ENCODE measurements at places on chromosomes 4 and X.

GRCh38 chr4:73729534-73730165 is 10.7 kb upstream of the CXCL8 start:
- H3K4me3 ChIP-seq, result no peak overlapping the region
- DNase-seq, result no peak
- no peak overlapping the region for H3K27ac ChIP-seq
- H3K27me3 ChIP-seq, result peaks cover 1% of the 10 kb centered on the region

- H3K27me3 ChIP-seq, result peaks cover 57% of the 10 kb centered on the region
- peak overlapping the region; percentile 60 for H3K4me3 ChIP-seq
- H3K36me3 ChIP-seq, result no peaks in the 10 kb centered on the region
- peaks cover 6% of the 10 kb centered on the region for H3K4me1 ChIP-seq
- peak; percentile 24 for DNase-seq
- no peak overlapping the region for H3K27ac ChIP-seq
Measured at GRCh38 chr4:74098427-74098994, 484 bp downstream of the CXCL2 start.

DNA sequence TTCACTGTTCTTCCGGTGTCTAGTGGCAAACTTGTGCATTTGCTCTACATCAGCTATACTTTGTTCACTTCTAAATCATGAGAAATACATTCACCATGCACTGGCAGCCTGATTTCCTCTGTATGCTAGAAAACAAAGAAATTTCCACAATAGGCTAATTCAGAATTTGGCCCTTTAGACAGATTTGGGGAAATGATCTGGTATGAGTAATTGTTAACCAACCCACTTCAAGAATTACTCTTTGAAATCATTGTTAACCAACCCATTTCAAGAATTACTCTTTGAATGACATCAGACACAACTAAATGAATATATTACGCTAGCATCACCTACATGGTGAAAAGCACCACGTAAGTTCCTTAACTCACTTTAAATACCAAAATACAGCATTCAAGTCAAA is 14.6 kb downstream of the APBB2 start:
- peaks cover 20% of the 10 kb centered on the region for H3K27me3 ChIP-seq
- no peaks in the 10 kb centered on the region for H3K4me1 ChIP-seq
- no peak for DNase-seq
- no peak overlapping the region for H3K4me3 ChIP-seq
- no peak overlapping the region for H3K27ac ChIP-seq

DNA sequence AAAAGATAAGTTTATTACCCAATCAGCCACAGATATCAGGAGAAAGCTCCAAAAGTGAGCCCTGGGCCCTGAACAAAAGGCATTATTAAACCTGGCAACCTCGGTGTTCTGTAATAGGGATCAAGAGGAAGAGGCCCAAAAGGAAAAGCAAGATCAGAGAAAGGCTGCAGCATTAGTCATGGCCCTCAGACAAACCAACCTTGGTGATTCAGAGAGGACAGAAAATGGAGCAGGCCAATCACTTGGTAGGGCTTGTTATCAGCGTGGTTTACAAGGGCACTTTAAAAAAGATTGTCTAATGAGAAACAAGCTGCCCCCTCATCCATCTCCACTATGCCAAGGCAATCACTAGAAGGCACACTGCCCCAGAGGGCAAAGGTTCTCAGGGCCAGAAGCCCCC is 75.7 kb downstream of the AGTR2 start:
- H3K36me3 ChIP-seq, result no peaks in the 10 kb centered on the region
- no peak for DNase-seq
- H3K27ac ChIP-seq, result no peak overlapping the region
- no peaks in the 10 kb centered on the region for H3K27me3 ChIP-seq

GRCh38 chr4:3461515-3462291 is 1.4 kb upstream of the DOK7 start:
- no peaks in the 10 kb centered on the region for H3K36me3 ChIP-seq
- no peak for DNase-seq
- no peak overlapping the region for H3K27ac ChIP-seq
- no peak overlapping the region for H3K4me3 ChIP-seq

GRCh38 chrX:67604979-67605703 is 61.3 kb downstream of the AR start:
- DNase-seq, result no peak
- H3K27me3 ChIP-seq, result no peaks in the 10 kb centered on the region
- H3K27ac ChIP-seq, result no peak overlapping the region
- no peak overlapping the region for H3K4me3 ChIP-seq
- H3K36me3 ChIP-seq, result no peaks in the 10 kb centered on the region
- no peaks in the 10 kb centered on the region for H3K4me1 ChIP-seq

DNA sequence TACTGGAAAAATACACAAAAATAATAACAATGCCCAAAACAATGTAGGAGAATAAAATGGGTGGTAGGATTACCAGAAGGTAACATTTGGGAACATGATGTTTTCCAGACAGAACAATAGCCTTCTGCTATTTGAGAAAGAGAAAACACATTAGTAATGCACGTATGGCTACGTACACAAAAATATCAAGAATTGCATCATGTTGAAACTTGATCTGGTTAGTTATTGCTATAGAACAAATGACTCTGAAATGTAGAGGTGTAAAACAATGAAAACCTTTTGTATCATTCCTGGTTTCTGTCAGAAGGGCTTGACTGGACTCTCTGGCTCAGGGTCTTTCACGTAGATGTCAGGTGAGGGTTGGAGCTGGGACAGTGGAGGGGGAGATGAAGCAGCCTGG is 1040.0 kb downstream of the FAT4 start:
- no peak overlapping the region for H3K27ac ChIP-seq
- H3K4me1 ChIP-seq, result no peaks in the 10 kb centered on the region
- no peaks in the 10 kb centered on the region for H3K27me3 ChIP-seq
- H3K4me3 ChIP-seq, result no peak overlapping the region

DNA sequence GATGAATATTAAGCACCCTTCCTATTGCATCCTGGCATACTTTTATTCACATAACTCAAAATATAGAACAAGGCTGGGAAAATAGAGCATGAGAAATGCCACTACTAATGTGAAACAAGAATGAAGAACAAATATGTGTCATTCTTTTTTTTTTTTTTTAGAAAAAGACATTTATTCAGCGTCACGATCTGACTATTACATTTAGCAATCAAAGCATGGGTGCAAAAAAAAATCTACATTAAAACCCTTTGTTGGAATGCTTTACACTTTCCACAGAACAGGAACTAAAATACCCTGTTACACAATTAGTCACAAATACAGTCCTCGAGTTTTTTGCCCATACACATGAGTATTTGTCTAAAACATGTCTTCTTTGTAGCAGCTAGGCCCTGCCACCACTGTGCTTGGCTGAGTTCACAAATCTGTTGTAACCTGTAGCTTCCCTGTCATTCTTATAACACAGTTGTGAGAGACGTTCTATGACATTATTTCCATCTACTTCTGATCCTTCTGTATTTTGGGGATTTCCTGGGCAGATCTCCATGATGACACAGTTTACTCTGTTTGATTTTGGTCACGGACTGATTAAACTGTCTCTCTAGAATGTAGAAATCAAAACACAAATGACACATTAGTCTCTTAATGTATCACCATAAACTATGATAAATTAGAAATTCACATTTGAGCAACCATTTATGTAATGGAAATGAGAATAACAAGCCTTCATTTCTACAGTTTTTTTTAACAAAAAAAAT is 9.4 kb upstream of the TET2 start:
- H3K36me3 ChIP-seq, result peaks cover 2% of the 10 kb centered on the region
- H3K27ac ChIP-seq, result no peak overlapping the region
- no peak for DNase-seq
- peaks cover 2% of the 10 kb centered on the region for H3K27me3 ChIP-seq

GRCh38 chrX:14758029-14758491 is 114.8 kb downstream of the FANCB start:
- H3K4me3 ChIP-seq, result no peak overlapping the region
- no peaks in the 10 kb centered on the region for H3K36me3 ChIP-seq
- no peak for DNase-seq
- H3K4me1 ChIP-seq, result no peaks in the 10 kb centered on the region
- no peaks in the 10 kb centered on the region for H3K27me3 ChIP-seq

DNA sequence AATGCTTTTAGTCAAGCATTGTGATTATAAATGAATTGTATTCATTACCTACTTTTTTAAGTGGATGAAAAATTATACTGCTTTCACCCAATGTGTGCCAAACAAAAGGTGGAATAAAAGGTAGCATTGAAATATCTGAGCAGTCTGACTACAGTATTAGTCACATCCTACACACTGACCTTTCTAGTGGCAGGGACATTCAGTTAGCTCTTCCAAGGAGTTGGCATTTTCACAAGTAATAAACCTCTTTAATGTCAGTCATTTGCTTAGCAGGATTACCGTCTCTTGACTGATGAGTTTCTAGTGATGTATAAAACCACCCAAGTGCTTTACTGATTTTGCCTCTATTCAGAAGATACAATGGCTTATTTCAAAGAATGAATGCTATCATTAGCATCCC is 687.9 kb downstream of the ARAP2 start:
- no peaks in the 10 kb centered on the region for H3K36me3 ChIP-seq
- H3K4me1 ChIP-seq, result no peaks in the 10 kb centered on the region
- no peaks in the 10 kb centered on the region for H3K27me3 ChIP-seq
- H3K27ac ChIP-seq, result no peak overlapping the region
- no peak for DNase-seq

DNA sequence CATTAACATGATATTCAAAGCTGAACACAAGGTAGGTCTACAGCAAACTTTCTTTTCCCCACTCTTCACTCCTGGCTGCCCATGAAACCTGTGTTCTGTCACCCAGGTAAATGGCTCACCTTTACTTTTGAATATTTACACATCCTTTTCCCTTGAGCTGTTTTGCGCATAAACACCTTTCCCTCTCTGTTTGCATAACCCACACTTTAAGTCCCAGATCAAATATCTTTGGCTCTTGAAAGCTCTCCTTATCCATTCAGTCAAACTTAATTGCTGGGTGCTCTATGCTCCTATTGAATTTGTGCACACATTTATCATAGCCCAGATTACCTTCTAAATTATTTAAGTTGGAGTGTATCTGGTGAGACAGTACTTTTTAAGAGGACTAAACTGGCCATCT is 51.7 kb upstream of the ATP8A1 start:
- H3K4me3 ChIP-seq, result no peak overlapping the region
- peaks cover 3% of the 10 kb centered on the region for H3K27me3 ChIP-seq
- no peak overlapping the region for H3K27ac ChIP-seq
- no peaks in the 10 kb centered on the region for H3K36me3 ChIP-seq
- no peak for DNase-seq
- H3K4me1 ChIP-seq, result peaks cover 3% of the 10 kb centered on the region

GRCh38 chr4:62601737-62602136 is 1401.6 kb downstream of the ADGRL3 start:
- H3K4me3 ChIP-seq, result no peak overlapping the region
- no peaks in the 10 kb centered on the region for H3K36me3 ChIP-seq
- H3K4me1 ChIP-seq, result no peaks in the 10 kb centered on the region
- H3K27me3 ChIP-seq, result no peaks in the 10 kb centered on the region
- no peak for DNase-seq
- H3K27ac ChIP-seq, result no peak overlapping the region

- no peak for DNase-seq
- no peak overlapping the region for H3K4me3 ChIP-seq
- H3K4me1 ChIP-seq, result no peaks in the 10 kb centered on the region
- H3K36me3 ChIP-seq, result no peaks in the 10 kb centered on the region
- no peak overlapping the region for H3K27ac ChIP-seq
Measured at GRCh38 chrX:55663584-55663983, 40.4 kb downstream of the FOXR2 start.
